ENCODE measurements at places on chromosomes 13 and 19. TPM values are rescaled to one million over a fixed set of nuclear protein-coding genes. Genes with fewer than 3 reads are reported as not detected.

Gene ZSCAN18
- 55.8 TPM for total RNA-seq

Gene MEGF8
- total RNA-seq = 72.2 TPM

Gene TMEM38A
- total RNA-seq = 5.1 TPM

Gene ZNF345
- total RNA-seq = 1.8 TPM

Gene CAMSAP3
- total RNA-seq = not detected

Gene ATP4A
- not detected for total RNA-seq

Gene DIAPH3
- 4.7 TPM for total RNA-seq

Gene FCER2
- not detected for total RNA-seq

Gene SBSN
- 4.5 TPM for total RNA-seq

Gene SELENOV
- total RNA-seq = not detected

Gene PSG3
- not detected for total RNA-seq

Gene ERICH6B
- not detected for total RNA-seq

Gene MADCAM1
- 0.13 TPM for total RNA-seq

Gene KCNN1
- total RNA-seq = 0.03 TPM

Gene TYROBP
- not detected for total RNA-seq

Gene IGFL1
- not detected for total RNA-seq

Gene ZNF529
- 10.0 TPM for total RNA-seq

Gene LYPD5
- total RNA-seq = 2.1 TPM

Gene VSTM2B
- total RNA-seq = not detected

Gene ZNF560
- total RNA-seq = 0.33 TPM

Measured in smooth muscle cell of the pulmonary artery (primary cell).